Astrocyte (in vitro differentiated cells and primary cell): ENCODE measurements at places on chromosomes 11 and 22.

- DNase-seq, result no peak
These were observed 7.5 kb upstream of the DRICH1 start for GRCh38 chr22:23639661-23640060.

DNA sequence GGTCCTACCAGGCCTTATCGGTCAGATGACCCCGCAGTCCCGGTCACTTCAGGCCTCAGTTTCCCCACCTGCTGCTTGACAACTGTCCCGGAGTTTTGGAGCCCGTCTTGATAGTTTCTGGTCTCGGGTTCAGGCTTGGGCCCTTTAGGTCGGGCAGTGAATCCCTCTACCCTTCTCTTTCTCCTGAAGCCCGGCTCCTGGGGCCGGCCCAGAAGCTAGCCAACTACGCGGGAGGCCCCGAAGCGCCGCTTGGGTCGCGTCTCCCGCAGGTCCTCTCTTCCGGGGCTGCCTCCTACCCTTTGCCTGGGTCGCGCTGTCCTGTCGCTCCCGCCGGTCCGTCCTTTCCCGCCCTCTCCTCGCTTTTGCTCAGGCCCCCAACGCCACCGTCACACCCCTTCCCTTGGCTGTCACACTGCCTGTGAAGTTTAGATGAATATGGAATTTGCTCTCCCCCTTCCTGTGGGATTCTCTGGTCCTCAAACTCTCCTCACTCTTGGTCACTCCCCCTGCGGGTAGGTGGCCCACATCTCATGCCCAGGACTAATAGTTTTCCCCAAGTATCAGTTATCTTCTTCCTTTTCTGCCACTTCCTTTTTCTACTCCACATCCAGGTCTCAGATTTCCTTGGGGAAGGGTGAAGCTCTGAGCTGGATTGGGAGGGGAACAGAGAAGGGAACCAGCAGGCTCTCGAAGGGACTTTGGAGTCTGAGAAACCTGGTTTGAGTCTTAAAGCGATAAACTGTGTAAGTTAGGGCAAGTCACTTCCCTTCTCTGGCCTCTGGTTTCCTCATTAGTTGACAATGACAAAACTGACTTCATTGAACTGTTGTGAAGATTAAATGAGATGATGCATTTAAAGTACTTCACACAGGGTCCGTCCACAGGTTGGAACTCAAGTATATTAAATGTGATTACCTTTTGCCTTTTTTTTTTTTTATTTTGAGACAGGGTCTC is 790 bp downstream of the RAB1B start:
- DNase-seq, result peak; percentile 31

DNA sequence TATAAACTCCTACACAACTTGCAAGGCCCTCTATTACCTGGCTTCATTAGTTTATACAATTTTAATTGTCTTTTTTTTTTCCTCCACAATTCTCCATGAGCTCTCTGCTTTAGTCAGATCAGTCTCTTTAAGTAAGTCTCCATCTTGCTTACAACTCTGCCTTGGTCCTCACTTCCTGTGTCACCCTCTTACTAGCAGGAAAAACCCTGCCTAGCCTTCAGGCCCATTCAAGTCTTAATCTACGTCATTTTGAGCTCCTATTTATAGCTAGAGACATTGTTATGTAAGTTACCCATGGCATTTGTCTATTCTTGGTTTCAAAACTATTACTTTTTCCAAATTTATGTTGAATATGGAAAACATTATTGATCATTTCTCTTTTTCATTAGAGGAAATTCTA is 177.4 kb downstream of the SBF2 start:
- no peak for DNase-seq

- no peak for DNase-seq
These were observed 377.6 kb downstream of the CADM1 start for GRCh38 chr11:115126515-115127208.
